T-cell (primary cell): ENCODE measurements at places on chromosomes 4 and X.

DNA sequence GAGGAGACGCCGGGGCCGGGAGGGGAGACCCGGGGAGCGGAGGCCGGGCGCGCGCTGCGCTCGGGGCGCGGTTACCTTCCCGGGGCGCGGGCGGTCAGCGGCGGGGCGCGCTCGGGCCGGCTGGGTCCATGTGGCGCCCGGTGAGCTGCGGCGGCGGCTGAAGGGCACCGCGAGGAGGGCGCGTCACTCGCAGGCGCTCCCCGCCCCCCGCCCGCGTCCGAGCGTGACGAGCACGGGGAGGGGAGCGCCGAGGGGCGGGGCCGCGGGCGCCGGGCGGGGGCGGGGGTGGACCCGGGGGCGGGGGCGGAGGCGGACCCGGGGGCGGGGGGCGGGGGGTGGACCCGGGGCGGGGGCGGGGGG lies at the start of gene CPLX1:
CPLX1 (minus strand) TSS at position 159 of the 360 bp plus-strand sequence. CDS start 1,607 bp downstream, outside the sequence.
- no peak for DNase-seq

DNA sequence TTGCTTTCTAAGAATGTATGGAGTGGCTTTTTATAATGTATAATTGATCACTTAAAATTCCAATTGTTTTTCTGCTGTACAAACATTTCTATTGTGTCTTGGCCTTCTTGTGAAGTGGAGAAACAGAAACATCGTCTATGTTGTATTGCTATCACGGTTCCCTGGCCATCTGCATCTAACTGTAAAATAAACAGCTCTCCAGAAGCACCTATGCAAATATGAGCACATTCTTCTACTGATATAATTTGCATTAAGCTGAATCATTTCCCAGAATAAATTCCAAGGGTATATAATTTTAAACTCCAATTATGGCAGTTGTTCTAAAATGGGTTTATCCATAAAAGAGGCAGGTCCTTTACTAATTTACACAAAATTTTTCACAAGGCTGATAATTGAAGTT lies 261.6 kb upstream of the STS start:
- DNase-seq, result no peak

DNA sequence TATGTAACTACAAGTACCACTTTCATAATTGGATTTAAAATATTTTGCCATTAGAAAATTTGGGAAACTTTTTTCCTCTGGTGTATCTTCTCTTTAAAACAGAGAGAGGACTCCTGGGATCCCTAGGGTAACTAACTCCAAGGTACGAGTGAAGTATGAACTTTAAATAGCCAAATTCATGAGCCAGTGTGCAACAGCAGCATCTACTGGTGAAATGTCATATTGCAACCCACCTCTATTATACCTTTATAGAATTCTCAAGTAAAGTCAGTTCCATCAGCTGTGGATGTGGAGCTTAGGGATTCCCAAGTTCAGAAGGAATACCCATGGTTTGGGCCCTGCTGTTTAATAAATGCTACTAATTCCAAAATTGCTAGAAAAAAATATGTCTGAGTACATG lies 282.7 kb upstream of the TAPT1 start:
- DNase-seq, result no peak

DNA sequence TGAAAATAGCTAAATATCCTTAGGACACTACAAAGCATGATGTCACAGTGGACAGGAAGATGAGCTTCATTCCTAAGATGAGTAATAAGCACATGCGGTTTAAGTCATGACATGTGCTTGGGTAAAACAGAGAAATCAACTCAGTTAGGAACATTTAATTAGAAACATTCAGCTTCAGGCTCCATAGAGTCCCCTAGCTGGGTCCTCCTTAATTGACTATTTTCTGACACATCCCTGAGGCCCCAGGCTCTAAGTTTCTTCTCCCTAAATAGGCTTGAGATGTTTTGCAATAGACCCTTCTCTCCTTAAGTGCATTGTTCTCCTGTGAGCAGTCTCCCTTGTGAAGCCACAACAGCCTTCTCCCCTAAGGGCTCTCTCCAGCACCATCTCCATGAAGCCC lies 70.4 kb upstream of the ANXA3 start:
- no peak for DNase-seq

- no peak for DNase-seq
Observed at GRCh38 chr4:20493761-20494353, 206.4 kb upstream of the PACRGL start.

DNA sequence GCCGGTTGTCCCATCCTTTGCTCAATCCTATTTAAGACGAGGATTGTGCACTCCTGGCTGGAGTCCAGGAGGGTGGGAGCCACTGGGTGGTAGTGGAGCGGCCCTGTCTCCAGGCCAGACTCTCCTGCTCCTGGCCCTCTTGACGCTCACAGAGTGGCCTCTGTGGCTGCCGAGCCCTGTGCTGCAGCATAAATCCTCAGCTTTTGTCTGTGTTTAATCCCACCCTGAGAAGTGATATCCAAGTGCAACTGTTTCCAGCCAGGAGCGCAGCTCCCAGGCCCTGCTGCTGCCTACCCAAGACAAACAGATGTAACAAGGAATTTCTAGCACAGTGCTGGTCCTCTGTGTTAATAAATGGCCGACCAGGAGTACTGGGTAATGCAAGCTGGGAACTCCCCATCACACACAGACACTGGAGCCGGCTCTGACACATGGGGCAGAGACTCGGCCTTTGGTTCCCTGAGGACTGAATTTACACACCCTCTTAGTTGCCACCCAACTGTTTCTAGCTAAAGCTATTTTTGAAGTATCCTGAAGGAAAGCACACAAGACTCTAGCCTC lies 85.3 kb downstream of the GATB start:
- DNase-seq, result no peak

DNA sequence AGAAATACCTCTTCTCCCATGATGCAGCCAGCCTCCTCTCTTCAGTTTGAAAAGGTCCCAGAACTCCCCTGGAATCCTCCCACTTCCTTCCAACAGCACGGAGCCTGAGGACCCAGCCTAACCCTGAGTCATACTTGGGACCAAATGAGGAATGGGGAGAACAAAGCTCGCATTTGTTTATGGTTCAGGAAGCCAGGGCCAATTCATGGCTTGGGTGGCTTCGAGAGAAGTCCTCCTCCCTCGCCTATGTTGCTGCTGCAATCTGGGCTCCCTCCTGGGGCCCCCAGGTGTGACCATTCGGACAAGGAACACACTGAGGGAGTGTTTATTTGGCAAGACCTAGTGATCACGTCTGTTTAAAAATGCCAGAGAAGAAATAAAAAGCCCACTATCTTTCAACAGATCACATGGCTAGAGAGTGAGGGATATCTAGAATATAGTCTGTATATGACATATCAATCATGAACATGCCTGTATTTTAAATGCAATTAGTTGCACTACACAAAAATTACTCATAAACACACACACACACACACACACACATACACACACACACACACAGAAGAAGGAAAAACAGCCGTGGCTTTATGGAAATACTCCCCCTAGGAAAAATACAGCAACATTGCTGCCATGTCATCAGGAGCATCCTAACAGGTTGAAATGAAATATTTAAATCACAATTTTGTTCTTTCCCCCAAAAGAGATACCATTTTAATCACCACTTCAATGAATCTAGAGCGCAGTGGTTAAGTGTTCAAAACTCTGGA lies 155.7 kb upstream of the MAP3K15 start:
- DNase-seq, result no peak
